ENCODE measurements at places on chromosomes 3 and 15.

GRCh38 chr3:30354513-30354912, 251.9 kb upstream of the TGFBR2 start:
- ATAC-seq, result peak; percentile 32

DNA sequence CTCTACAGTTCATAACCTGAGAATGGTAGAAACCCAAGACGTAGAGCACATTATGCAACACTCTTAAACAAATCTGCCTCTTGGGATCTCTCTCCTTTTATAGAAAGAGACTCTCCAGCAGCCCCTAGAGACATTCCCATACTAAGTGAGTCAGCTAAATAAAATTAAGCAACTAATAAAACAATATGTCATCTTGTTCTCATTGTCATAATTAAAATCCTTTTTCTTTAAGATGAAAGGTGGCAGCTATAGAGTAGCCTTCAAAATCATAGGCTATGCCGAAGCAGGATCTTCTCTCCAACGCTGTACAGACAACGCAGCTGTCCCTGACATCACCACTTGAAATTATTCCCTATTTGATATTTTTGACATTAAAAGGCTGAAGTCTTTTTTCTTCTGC, 790.0 kb downstream of the FHIT start:
- no peak for ATAC-seq

- ATAC-seq, result no peak
These were observed 181.2 kb downstream of the NECTIN3 start for GRCh38 chr3:111252779-111253178.

DNA sequence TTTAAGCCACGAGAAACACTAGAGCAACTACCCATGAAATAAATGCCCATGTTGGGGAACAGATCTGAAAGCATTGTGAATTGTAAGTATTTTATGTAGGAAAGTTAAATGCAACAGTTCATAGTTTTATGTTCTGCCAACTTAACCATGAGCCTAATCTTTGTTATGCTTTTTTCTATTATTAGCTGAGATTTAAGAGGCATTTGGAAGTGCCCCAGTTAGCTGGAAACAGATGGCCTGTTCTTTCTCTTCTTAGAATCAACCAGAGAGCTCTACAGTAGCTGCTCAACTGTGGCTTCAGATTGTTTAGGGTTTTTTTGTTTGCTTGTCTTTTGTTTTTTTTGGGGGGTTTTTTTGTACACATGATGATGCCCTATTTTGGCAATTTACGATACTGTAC, 284.4 kb downstream of the KCNH8 start:
- no peak for ATAC-seq

DNA sequence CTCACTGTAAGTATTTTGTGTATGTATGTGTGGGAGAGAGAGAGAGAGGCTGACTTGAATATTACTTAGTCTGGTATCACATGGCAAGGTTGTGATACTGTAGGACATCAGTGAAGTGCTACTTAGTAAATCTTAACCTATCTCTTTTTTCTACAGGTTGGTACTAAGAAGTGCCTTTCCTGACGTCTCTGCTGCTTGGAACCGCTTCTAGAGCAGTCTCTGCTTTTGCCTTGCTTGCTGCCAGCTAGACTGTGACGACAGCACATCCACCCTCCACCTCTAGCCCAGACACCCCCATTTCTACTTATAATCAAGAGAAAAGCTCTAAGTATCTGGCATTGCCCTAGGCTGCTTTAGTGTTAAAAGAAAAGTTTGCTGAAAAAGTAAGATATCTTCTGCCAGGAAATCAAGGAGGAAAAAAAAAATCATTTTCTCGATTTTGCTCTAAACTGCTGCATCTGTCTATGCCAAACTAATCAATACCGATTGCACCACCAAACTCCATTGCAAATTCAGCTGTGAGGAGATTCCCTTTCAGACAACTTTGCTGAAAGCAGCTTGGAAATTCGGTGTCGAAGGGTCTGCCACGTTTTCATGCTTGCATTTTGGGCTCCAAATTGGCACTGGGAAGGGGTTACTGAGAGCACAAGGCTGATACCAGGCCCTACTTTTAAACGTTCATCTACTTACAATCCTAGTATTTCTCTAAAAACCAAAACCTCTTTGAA, 30.7 kb downstream of the MBNL1 start:
- peak; percentile 25 for ATAC-seq

DNA sequence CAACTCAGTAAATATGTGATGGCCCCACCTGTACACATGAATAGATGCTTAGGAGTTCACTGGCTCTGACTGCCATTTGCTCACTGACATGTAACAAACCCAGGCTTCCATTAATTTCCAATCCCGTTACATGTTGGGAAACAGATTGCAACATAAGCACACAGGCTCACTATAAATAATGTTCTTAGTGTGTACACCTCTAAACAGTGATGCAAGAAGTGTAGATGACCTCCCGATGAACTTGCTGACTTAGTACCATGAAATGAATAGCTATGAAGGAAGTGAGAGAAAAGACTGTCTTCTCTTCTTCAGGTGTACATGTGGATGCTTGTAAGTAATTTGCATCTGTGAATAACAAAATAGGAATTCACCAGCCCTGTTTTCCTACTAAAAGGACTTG, 21.4 kb upstream of the FSIP1 start:
- no peak for ATAC-seq
